ENCODE measurements at places on chromosomes 1 and 21.

GRCh38 chr1:215529111-215529510 is 38.0 kb upstream of the KCTD3 start:
- no peak for DNase-seq

- DNase-seq: peak; percentile 82
These were observed 3.7 kb downstream of the FASLG start for GRCh38 chr1:172662464-172663109.

DNA sequence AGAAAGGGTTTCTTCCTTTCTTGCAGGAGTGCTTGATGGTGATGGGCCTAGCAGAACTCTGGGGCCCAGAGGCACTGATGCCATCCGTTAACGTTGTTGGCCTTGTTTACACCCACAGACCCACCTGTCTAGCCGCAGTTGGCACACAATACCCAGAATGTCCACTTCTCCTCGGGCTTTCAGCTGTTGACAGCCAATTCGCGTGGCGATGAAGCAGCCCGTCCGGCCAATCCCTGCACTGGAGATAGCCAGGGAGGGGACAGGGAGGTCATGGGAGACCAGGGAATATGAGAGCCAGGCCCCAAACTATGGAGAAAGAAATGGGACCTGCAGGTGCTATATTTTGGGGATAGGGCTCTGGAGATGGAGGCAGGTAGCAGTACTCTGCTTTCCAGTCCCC is 5.7 kb upstream of the ARL8A start:
- DNase-seq: no peak

- DNase-seq: no peak
These were observed 22.4 kb downstream of the EDN2 start for GRCh38 chr1:41461790-41462679.

- no peak for DNase-seq
These were observed 43.8 kb downstream of the SLC44A3 start for GRCh38 chr1:94863919-94864318.

DNA sequence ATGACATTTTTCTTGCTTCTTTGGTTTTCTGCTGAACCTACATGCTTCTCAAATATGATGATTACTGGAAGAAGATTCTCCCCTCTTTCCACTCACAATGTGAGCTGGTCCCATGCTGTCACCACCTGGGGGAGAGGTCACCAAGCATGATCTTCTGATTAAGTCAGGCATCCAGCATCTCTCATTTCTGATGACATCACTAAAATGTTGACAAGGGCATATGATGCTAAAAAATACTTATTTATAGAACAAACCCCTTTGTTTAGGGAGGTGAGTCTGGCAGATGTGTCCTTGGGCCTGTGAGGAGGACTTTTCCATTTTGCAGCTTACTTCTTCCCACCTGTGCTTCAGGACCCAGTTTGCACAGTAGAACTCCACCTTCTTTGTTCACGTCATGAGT is 42.0 kb upstream of the PCP4 start:
- DNase-seq: no peak

DNA sequence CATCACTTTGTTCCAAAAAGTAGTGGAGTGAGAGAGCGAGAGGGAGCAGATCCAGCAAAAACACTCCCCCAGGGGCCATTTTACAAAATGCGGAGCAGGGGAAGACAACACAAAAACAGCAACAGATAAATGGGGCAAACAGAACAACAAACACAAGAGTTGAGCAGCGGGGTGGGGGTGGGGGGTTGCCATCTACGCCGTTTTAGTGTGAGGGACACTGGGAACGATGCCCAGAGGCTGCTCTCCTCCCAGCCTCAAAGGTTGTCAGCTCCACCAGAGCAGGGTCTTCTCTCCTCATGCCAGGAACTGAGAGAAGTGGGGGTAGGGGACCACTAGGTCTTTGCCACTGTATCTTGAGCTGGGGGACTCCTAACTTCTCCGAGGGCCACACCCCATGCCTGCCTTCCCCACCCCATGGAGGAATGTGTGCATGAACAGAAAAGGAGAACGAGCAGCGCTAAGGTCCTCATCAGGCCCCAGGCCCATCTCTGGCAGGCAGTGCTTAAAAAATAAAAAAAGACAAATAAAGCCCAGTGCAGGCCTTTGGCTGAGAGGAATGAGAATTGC is 1.3 kb upstream of the PBXIP1 start:
- DNase-seq: no peak

GRCh38 chr1:95889400-95889799 is 655.4 kb downstream of the RWDD3 start:
- no peak for DNase-seq

DNA sequence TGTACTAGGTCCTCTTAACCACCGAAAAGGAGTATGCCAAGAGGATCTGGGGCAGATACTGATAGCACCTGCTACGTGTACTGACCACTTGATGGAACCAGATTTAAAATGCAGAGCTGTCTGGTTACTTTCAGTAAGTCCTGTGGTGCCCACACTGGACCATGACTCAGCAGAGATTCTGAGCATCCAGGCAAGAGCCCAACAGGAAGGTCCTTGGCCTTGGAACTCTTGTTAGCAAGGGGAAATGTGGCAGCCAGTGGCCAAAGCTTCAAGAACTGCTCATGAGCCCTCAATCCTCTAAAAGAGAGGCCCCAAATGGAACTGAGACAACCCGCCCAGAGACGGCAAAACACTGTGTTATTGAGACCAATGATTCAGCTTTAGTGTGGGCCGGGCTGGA is 4.2 kb upstream of the GJB5 start:
- DNase-seq: no peak

DNA sequence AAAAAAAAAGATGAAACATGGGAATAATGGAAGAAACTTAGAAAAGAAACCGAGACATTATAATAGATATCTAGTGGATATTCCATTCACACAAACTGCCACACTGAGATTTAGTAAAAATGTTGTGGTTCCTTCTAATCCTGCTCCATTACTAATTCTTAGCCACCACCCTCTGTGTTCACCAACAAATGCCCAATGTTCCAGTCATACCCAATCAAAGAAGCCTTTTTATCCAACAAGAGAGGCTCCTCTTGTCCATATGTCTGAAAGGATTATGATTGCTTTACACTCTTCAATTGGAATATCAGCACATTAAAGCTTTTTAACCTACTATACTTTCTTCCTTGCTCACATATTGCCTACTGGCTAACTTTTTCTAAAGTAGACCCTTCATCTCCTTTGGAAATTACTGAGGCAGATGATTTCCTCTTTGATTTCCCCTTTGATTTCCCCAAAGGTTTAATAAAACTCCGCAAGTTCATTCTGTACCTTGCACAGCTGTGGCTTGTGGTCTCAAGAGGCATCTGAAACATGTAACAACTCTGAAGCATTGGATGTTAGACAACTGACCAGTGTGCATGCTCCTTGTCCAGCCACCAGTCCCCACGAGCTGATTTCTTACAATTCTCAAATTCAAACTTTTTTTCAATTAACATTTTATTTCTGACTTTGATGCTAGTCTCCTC is 305.6 kb upstream of the LYPLAL1 start:
- DNase-seq: no peak

GRCh38 chr1:16409536-16410152 is 27.6 kb downstream of the SPATA21 start:
- no peak for DNase-seq

DNA sequence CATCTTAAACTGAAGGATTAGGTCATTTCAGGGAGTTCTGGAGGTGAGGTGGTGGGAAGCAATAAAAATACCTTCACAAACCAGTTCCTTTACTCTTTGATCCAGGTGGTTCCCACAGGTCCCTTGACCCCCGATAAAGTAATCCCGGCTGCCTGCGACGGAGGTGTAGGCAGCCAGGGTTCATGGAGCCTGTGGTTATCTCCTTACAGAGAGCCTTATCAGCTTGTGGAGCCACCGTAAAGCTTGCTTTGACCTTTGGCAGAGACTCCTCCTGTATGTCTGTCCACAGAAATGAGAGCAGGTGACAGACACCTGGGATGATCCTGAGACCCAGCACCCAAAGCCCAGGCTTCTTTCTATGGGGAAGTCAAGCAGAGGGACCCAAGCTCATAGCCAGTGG is 243.4 kb downstream of the KIF26B start:
- DNase-seq: no peak
